ENCODE measurements at places on chromosomes 11 and 22.

- DNase-seq = no peak
Observed at GRCh38 chr22:49815641-49816091, 12.0 kb downstream of the BRD1 start.

- DNase-seq = no peak
Observed at GRCh38 chr11:45150301-45150700, 3.9 kb downstream of the PRDM11 start.

DNA sequence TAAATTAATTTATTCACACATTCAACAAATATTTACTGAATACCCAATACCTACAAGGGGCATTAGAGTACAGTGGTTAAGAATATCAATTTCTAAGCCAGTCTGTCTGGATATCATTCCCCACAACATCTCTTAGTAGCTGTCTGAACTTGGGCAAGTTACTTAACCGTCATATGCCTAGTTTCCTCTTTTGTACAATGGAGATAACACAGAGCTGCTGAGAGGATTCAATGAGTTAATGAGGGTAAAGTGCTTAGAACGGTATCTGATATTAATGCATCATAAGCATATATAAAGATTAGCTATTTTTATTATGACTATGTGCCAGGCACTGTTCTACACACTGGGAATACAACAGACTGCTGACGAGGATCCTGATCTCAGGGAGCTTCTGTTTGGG, 116.4 kb downstream of the APOL5 start:
- no peak for DNase-seq

GRCh38 chr11:72908032-72908676, 93.9 kb downstream of the ATG16L2 start:
- DNase-seq = no peak

DNA sequence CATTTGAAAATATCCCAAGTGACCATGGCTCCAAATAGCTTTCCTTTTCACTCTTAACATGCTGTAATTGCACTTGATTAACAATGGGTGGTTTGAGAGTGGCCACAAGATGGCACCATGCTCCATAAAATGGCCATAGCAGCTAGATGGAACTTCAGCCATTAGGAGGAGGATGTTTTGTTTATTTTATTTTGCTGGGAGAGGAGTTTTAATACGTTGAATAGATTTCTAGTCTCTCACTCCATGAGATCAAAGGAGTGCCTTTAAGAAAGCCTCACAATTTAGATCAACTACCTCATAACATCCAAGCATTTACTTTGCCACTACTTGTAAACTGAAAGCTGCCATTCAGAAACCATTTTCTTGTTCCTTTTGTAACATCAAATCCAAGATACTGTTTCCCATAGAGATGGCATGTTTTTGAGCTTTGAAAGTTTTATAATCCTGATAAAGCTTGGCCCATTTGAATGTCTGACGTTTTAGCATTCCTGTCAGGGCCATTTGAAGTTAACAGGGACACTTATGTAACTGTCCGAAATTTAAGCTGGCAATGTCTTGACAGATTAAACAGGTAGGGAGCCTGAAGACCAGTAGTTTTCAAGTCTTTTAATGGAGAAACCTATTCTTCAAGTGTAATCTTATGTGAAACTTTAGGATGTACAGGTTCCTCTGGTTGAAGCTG, 4.7 kb downstream of the FEN1 start:
- peak; percentile 62 for DNase-seq

GRCh38 chr11:72297828-72298227, 53.9 kb upstream of the PHOX2A start:
- DNase-seq = no peak

DNA sequence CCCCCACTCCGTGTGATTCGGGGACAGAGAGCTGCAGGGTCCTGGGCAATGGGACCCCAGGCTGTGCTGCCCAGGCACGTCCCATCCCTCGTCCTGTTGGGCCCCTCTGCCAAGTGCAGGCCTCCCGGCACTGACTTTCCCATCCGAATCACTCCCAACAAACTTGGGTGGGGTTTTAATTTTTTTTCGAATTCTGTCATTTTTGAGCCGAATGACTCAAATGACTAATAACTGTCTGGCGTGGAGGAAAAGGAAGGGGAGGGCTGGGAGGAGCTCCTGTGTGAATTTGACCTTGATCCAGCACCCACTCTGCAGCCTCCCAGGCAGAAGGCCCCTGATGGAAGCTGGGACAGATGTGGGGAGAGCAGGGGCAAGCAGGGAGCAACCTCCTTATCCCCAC, 1173.2 kb downstream of the BRD1 start:
- DNase-seq = no peak

DNA sequence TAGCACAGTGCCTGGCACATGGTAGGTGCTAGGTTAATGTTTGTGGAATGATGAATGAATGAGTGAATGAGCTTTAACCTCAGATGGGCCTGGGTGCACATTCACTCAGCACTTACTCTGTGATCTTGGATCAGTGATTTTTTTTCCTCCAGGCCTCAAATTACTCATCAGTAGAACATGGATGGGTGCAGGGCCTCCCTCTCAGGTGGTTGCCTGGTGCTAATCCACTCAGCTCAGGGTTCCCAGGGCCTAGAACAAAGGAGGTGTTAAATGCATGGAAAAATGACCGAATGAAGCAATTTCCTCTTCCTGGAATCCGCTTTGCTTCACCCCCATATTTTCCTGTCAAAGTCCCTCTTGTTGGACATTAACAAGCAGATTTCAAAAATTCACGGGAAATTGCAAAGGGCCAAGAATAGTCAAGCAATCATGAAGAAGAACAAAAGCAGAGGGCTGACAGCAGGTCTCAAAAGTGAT, 93.5 kb downstream of the MYEOV start:
- no peak for DNase-seq

DNA sequence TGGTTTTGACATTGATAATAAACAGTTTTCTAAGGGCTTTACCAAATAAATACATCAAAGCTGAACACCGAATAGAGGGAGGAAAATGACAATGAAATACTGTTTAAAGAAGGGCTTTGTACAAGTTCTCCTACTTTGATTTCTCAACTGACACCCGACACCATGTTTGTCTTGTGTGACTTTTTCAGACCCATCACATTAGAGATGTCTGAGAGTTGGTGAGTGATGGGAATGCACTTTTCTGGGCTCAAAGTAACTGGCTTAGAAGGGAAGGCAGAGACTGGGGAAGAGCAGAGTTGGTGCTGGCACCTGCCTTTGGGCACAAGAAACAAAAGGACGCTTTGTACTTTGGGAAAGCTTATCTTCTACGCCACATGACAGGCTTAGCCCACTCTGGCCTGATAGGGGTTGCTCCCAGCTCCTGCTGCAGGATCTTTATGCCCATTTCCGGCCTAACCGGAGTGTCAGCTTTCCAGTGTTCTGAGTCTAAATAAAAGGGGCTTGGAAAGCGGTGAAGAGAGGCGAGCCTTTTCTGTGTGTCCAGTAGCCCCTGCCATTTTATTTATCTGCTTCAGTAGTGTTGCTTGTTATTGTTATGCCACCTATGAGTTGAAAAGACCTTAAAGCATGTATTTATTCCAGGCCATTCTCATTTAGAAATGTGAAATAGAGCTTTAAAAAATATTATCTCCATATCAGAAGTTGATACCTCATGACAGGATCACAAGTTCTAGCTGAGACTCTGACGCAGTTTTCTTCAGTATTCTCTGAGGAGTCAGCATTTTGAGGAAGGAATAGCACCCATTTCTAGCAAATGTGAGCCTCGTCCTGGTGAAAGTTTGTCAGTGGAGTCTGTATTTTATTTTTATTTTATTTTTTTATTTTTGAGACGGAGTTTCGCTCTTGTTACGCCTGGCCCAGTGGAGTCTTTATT, 24.2 kb downstream of the KREMEN1 start:
- no peak for DNase-seq

DNA sequence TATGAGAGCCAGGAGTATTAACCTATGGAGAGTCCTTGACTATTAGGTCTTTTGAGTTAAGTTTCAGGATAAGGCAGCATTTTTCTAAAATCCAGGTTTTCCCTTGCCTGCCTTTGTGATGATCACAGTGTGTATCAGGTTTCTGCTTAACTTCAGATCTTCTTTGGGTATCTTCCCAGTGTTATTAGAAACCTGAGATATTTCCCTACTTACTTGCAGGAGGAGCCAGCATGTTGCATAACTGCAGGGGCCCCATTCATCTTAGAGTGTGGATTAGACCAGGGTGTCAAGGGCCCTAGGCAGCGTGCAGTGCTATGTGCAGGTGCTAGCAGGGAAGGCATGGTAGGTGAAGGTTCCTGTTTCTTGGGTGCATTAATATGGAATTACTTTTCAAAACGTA, 69.5 kb downstream of the ZNRF3 start:
- no peak for DNase-seq

DNA sequence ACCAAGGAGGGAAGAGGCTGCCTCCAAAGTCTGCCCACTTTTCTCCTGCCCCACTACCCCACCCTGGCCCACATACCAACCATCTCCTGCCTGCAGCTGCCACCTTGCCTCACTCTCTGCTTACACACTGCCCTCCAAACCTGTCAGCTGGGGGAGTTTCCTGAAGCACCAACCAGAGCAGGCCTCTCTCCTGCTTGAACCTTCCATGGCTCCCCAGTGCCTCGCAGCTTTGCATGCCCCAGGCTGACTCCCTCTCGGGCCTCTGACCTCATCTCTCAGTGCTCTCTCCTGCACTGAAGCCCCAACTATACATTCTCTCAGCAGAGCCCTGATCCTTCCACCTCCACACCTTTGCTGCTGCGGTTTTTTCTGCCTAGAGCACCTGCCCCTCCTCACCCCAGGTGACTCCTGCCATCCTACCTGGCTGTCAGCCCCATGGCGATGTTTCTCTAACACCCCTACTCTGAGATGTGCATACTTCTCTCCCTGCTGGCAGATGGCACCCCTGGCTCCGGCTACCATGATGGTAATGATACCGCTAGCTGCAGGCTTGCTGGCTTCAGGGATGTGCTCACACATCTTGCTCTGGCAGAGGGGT, 43.5 kb downstream of the MN1 start:
- no peak for DNase-seq

DNA sequence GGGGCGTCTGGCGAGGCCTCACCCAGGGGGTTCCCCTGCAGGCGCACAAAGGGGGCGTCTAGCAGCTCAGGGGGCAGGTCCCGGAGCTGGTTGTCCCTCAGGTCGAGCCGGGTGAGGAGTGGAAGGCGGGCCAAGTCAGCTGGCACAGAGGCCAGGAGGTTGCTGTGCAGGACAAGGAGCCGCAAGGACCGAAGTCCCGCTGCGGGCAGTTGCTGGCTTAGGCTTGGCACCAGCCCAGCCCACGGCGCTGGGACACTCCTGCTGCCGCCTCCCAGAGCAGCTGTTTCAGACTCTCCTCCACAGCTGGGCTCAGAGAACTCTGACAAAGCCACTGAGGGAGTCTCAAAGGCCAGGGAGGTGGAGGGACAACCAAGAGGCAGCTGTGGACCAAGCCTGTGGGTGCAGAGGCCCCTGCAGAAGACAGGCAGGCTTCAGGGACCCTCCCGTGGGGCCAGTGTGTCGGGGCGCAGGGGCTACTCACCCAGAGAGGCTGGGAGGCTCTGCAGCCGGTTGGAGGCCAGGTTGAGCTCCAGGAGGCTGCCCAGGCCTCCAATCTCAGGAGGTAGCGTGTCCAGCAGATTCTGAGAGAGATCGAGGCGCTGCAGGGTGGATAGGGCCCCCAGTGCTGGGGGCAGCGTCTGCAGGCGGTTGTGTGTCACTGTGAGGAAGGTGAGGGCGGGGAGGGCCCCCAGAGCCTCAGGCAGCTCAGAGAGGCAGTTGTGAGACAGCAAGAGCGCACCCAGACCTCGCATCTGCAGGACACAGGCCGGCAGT, 2.2 kb downstream of the PIDD1 start:
- DNase-seq = no peak

DNA sequence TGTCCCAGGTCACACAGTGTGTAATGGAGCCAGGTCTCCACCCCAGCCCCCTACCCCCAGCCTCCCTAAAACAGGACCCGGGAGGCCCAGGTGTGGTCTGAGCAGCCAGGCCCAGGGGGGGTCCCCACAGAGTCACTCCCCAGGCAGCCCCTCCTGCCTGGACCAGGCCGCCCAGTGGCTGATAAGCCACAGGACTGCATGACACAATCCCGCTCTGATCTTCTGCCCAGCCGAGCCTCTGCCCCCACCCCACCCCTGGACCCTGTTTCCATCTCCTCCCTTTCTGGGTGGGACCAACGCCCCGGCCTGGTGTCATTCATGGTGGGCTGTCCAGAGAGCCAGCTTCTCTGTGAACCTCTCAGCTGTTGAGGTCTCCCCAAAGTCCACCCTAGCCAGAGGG, 7.8 kb upstream of the LIF start:
- no peak for DNase-seq

DNA sequence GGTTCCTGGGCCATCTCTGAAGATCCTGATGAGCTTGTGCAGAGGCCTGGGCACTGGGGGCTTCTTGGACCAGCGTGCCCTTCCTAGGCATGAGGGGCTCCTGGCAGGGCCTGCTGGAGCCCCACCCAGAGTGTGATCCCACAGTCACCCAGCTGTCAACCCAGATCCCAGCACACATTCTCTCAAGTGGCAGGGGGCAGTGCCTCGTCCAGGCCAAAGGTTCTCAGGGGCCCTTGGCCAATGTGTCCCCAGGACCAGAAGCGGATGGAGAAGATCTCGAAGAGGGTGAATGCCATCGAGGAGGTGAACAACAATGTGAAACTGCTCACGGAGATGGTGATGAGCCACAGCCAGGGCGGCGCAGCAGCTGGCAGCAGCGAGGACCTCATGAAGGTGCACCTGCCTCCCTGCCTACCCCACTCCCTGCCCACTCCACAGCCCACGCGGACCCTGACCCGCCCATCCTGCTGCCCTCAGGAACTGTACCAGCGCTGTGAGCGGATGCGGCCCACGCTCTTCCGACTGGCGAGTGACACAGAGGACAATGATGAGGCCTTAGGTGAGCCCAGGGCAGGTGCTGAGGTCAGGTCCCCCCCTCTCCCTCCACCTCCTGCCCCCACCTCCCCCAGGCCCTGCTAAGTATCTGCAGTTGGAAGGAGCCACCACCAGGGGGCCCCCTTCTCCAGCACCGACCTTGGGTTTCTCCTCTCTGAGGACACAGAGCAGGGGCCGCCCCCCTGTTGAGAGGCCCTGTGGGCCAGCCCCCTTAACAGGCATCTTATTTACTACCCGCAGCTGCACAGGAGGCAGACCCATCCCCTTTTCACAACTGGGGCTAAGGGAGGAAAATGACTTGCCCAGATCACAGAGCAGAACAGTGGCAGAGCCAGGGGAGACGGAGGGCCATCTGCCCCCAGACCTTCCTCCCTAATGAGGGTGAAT, 14.7 kb downstream of the GGA1 start:
- DNase-seq = peak; percentile 54

DNA sequence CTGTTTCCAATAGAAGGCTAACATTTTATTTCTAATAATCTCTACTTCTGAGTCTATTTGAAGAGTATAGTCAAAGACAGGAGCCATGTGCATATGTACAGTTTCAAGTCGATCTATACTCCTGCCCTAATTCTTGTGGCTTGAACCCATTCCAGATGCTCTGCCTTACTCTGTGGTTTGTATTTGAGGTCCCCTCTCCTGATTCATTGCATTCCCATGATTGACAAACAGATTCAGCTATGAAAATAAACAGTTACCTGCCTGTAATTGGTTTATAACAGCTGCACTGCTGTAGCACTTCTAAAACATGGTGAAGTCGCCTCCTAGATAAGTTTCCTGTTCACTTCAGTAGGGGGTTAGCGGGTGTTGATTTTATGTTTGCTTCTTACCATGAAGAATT, 138.7 kb downstream of the SOX6 start:
- no peak for DNase-seq

- no peak for DNase-seq
Observed at GRCh38 chr11:119880143-119880542, 151.1 kb upstream of the NECTIN1 start.

- no peak for DNase-seq
Observed at GRCh38 chr11:78952890-78953289, 378.2 kb upstream of the NARS2 start.

GRCh38 chr11:75482931-75483469, 42.7 kb downstream of the GDPD5 start:
- no peak for DNase-seq

Measured in RWPE1 (cell line).